ENCODE measurements at places on chromosomes 16 and 17. TPM values are rescaled to one million over a fixed set of nuclear protein-coding genes. Genes with fewer than 3 reads are reported as not detected.
A peak's percentile ranks its signal among the peaks of the same experiment; 100 is the strongest.

The GAST gene
- 0.37 TPM for total RNA-seq

DNA sequence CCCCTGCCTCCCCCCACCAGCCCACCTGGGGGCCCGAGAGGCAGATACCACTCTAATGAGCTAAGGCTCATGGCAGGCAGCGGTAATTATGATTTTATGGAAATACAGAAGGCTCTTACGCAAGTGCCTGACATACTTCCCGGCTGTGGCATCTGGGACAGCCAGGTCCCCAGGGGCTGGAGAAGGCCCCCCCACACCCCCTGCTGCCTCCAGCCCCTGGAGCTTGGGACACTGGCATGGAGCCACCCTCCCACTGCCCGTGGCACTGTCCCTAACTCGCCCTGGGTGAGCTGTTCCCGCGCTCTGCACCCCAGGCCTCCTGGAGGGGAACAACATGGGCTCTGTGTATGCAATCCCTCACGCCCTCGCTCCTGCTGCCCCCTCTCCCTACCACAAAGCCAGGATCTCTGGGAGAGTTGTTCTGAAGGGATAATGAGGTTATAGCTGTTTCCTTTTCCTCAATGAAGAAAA, 5.4 kb upstream of the STAC2 start:
- no peak for DNase-seq

- no peak for DNase-seq
These were observed 65.3 kb upstream of the NOL11 start for GRCh38 chr17:67652433-67652832.

DNA sequence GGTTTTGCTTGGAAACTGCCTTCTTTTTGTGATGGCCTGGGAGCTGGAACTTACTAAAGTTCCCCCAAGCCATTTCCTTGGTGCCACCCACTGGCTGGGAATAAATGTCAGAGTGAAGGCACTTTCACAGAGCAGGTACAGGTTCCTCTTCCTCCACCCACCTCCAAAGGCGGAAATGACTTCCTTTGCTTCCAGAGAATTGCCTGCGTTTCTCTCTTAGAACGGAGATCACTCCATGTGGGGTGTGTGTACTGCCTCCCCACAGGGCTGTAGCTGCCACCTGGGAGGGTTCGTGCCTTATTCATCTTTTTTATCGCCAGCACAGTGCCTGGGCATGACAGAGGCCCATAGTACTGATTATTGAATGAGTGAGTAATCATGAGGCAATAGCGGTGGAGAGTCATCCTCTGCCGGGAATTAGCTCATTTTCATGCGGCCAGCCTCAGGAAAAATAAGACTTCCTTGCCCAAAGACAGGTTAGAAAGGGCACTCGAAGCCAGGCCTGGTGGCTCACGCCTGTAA, 32.2 kb upstream of the HAS3 start:
- peak; percentile 97 for DNase-seq

The KRTAP17-1 gene
- total RNA-seq: not detected

DNA sequence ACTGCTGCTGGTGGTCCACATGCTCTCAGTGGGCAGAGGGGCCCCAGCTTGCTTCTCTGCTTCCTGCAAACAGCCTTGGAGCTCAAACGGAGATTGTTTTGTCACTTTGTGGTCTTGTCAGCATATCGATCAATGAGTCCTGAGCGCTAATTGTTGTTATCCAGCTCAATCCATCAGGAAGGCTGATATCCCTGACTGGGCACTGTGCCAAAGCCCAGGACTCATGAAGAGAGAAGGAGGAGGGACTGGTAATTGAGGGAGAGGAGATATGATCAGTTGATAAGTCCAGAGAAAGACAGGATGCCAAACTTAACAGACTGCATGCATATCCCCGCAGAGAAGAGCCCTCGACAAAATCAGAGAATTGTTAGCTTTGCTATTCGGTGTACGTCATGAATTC, 58.6 kb upstream of the DNAH9 start:
- DNase-seq: no peak

DNA sequence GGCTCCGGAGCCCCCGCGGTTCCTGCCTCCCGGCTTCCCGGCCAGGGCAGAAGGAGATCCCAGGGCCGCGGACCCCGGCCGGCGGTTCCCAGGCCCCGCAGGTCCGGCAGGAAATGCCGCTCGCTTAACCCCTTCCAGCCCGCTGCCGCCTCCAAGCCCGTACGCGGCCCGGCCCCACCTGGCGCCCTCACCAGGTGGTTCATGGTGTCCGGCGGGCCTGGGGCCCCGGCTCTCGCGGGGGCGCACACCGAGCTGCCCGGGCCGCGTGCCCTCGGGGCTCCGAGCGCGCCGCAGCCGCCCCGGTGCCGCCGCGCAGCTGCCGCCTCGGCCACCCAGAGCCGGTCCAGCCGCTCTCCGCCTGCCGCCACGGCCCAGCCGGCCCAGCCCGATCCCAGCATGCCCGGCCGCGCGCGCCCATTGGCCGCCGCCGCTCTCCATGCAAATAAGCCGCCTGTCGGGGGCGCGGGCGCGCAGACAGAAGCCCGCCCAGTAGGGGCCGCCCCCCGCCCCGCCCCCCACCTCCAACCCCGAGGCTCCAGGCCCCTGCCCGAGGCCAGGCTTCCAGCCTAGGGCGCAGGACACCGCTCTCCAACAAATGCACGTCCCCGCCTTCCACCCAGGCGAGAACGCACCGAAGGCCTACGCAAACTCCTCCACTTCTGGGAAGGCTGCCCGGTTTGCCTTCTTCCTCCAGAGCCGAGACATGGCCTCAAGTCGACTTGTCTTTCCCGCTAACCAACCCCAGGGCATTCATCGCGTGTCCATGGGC, at the start of gene BCAR1:
BCAR1 (minus strand) TSS at position 345 of the 769 bp plus-strand sequence; CDS start at position 203, 142 bp downstream.
- DNase-seq: peak; percentile 35

GRCh38 chr16:88956546-88957432, 20.2 kb downstream of the CBFA2T3 start:
- DNase-seq: no peak

The KRT24 gene
- 0.07 TPM for total RNA-seq

GRCh38 chr16:66093191-66093590, 273.3 kb upstream of the CDH5 start:
- DNase-seq: no peak

The GPR139 gene
- total RNA-seq: not detected

GRCh38 chr16:50161950-50162349, 8.8 kb downstream of the TENT4B start:
- DNase-seq: no peak

DNA sequence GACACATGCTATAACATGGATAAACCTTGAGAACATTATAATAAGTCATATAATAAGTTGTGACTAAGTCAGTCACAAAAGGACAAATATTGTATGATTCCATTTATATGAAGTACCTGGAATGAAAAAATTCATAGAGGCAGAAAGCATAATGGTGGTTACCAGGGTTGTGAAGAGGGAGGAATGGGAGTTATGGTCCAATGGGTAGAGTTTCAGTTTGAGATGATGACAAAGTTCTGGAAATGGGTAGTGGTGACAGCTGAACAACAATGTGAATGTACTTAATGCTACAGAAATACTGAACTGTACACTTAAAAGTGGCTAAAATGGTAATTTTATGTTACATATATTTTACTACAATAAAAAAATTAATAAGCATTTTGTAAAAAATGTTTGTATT, 49.7 kb downstream of the MYO1D start:
- DNase-seq: no peak

The PPL gene
- 41.5 TPM for total RNA-seq

GRCh38 chr16:72285728-72286127, 113.8 kb upstream of the PMFBP1 start:
- DNase-seq: no peak

- DNase-seq: no peak
These were observed 17.5 kb downstream of the NOS2 start for GRCh38 chr17:27782791-27783206.

The CCDC200 gene
- not detected for total RNA-seq

DNA sequence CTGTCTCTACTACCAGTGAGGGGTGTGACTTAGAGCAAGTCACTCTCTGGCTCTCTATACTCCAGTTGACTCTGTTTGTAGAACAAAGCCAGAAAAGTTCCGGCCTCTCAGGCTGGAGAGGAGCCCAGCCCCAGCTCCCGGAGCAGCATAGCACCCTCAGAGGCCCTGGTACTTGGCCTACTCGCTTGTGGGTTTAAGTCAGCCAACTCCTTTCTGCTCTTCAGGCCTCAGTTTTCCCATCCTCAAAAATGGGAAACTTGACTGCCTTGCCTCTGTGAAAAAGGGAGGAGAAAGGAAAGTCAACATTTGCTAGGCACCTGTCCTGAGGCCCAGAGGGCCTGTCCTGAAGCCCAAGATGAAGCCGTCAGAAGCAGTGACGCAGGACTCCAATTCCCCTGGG, 1.1 kb downstream of the CHST6 start:
- DNase-seq: no peak
